ENCODE measurements at places on chromosomes 12 and 14. TPM values are rescaled to one million over a fixed set of nuclear protein-coding genes. Genes with fewer than 3 reads are reported as not detected.

DNA sequence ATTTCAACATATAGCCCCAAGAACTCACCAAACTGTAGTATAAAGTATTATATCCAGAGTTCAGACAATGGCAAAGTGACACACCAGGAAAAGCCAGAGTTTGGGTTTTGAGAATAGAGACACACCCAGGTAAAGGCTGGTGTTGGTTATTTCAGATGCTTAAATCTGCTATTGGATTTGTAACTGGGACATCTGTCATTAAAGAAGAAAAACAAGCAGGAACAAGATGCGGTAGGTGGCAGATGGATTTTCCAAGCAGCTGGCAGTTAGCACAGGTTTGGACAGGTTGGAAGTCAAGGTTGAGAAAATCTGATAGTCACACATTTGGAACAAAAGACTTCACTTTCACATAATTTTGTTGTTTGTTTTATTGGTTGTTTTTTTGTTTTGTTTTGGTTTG, 14.4 kb upstream of the CDK17 start:
- no peak for DNase-seq

DNA sequence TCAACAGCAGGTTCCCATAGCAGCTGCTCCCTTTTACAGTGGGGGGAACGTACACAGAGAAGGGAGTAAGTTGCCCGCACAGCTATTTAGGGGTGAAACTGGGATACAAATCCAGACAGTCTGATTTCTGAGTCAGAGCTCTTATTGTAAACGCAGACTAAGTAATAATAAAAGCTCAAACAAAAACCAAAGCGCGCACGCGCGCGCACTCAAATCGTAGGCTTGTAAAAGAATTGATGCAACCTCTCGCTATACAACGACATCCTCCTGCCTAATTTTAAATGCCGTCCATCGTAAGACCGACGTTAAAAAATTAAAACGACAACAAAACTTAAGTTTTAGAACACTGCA, 747 bp upstream of the DACT1 start:
- peak; percentile 81 for DNase-seq

- no peak for DNase-seq
Observed at GRCh38 chr12:112759786-112760185, 31.8 kb upstream of the RPH3A start.

DNA sequence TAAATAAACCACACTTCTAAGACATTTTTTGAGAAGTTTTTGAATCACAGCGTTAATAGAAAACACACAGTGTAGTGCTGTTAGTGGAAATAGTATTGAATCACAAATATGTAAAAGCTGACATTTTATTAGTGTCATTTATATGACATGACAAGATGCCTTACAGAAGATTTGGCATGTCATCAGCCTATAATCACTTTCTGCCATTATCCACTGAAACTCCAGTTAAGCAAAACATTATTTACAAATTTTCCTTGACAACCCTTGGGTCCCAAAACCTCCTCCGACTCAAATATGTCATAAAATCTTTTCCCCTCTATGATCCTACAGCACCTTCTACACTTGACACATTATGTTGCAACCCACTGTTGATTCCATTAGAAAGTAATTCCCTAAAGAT, 376.9 kb upstream of the LRFN5 start:
- DNase-seq: no peak

Gene CD27
- 1.2 TPM for total RNA-seq

Gene KRT83
- total RNA-seq: not detected

Gene LRCOL1
- total RNA-seq: not detected

Gene SLC17A8
- not detected for total RNA-seq

Gene RNF34
- 30.9 TPM for total RNA-seq

Gene C1R
- 769 TPM for total RNA-seq
